ENCODE measurements at places on chromosomes 2 and 18. TPM values are rescaled to one million over a fixed set of nuclear protein-coding genes. Genes with fewer than 3 reads are reported as not detected.

RUFY4 gene
- 1.6 TPM for total RNA-seq

DSG1 gene
- not detected for total RNA-seq

NGEF gene
- not detected for total RNA-seq

EN1 gene
- not detected for total RNA-seq

ZNF385B gene
- total RNA-seq: not detected

C1QL2 gene
- total RNA-seq: not detected

HOXD4 gene
- not detected for total RNA-seq

TMEM247 gene
- not detected for total RNA-seq

WNT10A gene
- total RNA-seq: 6.8 TPM

PAX8 gene
- total RNA-seq: 2.3 TPM

TNFAIP6 gene
- total RNA-seq: not detected

CFAP65 gene
- not detected for total RNA-seq
